ENCODE measurements at places on chromosomes 6 and 20. TPM values are rescaled to one million over a fixed set of nuclear protein-coding genes. Genes with fewer than 3 reads are reported as not detected.

DNA sequence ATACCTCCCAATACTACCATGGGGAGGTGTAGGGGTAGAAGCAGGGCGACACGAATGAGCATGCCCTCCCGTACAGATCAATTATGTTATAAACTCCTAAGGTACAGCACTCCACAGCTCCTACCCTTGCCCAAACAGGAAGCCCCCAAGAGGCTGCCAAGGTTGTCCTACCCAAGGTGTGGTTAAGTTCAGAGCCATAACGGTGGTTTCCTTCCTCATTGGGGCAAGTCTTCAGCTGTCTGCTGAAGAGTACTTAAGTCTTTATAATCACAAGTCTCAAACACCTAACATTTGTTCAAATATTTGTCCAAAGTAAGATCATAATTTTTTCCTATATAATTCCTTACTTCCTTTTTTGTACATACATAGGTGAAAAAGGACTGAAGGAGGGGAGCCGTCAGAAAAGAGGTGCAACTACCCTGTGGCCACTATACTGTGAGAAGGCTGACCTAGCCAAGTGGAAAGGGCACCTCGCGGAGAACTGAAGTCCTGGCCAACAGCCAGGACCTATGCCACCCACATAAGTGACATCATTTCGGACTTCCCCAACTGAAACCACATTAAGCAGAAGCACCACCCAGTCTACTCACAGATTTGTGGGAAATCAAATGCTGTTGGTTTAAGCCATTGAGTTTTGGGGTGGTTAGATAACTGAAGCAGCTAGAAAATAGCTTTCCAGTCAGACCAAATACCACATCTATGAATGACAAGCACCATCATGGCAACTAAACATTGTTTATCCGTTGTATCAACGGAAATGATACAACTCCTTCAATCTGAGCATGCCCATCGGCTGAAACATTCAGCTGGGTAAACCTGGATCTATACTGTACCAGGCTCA is 2.9 kb upstream of the RAB22A start:
- peak; percentile 54 for DNase-seq

DNA sequence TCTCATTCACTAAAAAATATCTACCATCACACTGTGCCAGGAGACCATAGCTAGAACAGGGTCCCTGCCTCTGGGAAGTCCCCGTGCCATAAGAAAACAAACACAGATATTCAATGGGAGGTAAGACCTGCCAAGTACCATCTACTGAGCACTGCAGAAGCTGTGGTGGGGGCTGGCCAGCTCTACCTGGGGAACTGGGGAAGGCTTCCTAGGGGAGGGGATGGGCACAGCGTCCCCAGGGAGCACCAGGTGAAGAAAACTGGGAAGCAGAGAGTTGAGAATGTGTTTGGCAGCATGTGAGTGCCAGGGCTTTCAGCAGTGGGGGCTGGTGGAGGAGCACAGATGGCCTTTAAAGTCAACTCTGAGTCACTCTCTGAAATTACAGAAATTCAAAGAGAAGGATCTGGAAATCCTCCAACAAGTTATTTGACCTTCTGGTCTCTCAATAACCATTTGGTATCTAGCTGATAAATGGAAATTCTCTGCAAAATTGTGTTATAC is 85.2 kb downstream of the SHLD1 start:
- DNase-seq, result no peak

DNA sequence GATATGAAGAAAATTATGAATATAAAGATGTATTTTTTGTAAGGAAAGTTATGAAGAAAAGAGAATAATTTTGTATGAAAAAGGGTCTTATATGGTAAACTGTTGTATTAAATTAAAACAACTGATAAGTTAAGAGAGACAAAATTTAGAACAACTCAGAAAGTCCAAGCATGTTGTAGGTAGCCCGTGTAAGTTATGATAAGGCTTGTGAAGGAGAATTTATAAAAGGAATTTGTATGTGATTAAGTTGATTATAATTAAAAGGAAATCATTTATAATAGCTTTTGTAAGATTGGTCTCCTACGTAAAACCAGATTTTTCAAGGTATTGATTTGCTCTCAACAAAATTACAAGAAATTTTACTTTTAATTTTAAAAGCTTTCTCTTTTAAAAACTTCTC is 1579.3 kb downstream of the HACE1 start:
- no peak for DNase-seq

The KIAA1755 gene
- not detected for total RNA-seq

The SDC4 gene
- 5.3 TPM for total RNA-seq

DNA sequence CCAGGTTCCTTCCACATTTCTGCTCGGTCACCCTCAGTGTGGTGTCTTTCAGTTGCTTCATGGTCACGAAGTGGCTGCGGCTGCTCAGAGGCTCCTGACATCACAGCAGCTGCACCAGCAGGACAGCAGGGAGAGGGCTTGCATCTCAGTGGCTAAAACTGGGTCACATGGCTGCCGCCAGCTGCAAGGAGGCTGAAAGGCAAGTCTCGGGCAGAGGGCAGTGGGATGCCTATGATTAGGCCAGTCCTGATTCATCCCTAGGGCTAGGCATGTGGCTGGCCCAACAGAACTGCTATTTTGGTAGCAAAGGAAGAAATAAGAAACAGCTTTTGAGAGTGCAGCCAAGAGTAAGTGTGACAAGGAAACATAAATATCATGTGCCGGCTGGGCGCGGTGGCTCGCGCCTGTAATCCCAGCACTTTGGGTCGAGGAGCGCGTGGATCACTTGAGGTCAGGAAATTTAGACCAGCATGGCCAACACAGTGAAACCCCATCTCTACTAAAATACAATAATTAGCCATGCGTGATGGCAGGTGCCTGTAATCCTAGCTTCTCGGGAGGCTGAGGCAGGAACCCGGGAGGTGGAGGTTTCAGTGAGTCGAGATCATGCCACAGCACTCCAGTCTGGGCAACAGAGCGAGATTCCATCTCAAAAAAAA is 46.6 kb downstream of the RBM38 start:
- no peak for DNase-seq
